ENCODE measurements at places on chromosomes 7 and 10. TPM values are rescaled to one million over a fixed set of nuclear protein-coding genes. Genes with fewer than 3 reads are reported as not detected.

NEUROG3 gene
- not detected for total RNA-seq

TMEM178B gene
- total RNA-seq = under 0.01 TPM

GIMAP5 gene
- total RNA-seq = not detected

IL6 gene
- 0.53 TPM for total RNA-seq

PPRC1 gene
- 10.0 TPM for total RNA-seq

MACC1 gene
- total RNA-seq = 19.2 TPM

VSTM4 gene
- total RNA-seq = under 0.01 TPM

GRID2IP gene
- 0.26 TPM for total RNA-seq

SCART1 gene
- total RNA-seq = 1.1 TPM

PI4K2A gene
- total RNA-seq = 33.7 TPM

MRLN gene
- not detected for total RNA-seq

CACNB2 gene
- total RNA-seq = 0.13 TPM

SPDYE16 gene
- total RNA-seq = not detected

INHBA gene
- total RNA-seq = 5.0 TPM

XRCC2 gene
- total RNA-seq = 0.26 TPM

DBNL gene
- 110 TPM for total RNA-seq

ZNF37A gene
- 14.6 TPM for total RNA-seq

SLC35G1 gene
- 2.1 TPM for total RNA-seq

VIM gene
- total RNA-seq = 115 TPM

CELF2 gene
- 2.1 TPM for total RNA-seq

OR2A5 gene
- not detected for total RNA-seq

KCNH2 gene
- 0.13 TPM for total RNA-seq

OR6V1 gene
- not detected for total RNA-seq

SAP25 gene
- not detected for total RNA-seq

INTS15 gene
- total RNA-seq = 7.0 TPM
